ENCODE measurements at places on chromosomes 6 and 20.

GRCh38 chr6:34362909-34363680 is 29.4 kb downstream of the NUDT3 start:
- no peak for DNase-seq

GRCh38 chr6:132202574-132202973 is 198.7 kb downstream of the MOXD1 start:
- no peak for DNase-seq

- DNase-seq: no peak
These were observed 195.8 kb upstream of the ARG1 start for GRCh38 chr6:131377112-131377705.

- no peak for DNase-seq
These were observed 154.9 kb upstream of the CARMIL1 start for GRCh38 chr6:25124216-25124715.

DNA sequence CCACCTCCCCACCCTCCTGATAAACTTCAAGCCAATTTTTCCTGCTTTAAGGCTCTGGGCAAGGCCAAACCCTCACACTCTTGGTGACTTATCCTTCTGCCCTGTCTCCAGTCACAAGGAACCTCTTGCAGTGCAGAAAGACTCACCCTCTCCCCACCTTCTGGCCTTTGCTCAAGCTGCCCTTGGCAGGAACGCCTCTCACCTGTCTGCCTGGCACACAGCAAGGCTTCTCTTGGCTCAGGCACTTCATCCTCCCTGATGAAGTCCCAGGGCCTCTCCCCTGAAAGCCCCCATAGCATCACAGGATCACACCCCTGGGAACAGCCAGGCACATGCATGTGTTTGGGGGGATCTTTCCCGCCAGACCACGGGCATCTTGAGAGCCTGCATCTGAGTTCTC is 68.8 kb upstream of the NNAT start:
- no peak for DNase-seq

GRCh38 chr20:63449025-63449424 is 23.4 kb downstream of the KCNQ2 start:
- no peak for DNase-seq

GRCh38 chr6:37801605-37801940 is 18.0 kb upstream of the ZFAND3 start:
- no peak for DNase-seq

DNA sequence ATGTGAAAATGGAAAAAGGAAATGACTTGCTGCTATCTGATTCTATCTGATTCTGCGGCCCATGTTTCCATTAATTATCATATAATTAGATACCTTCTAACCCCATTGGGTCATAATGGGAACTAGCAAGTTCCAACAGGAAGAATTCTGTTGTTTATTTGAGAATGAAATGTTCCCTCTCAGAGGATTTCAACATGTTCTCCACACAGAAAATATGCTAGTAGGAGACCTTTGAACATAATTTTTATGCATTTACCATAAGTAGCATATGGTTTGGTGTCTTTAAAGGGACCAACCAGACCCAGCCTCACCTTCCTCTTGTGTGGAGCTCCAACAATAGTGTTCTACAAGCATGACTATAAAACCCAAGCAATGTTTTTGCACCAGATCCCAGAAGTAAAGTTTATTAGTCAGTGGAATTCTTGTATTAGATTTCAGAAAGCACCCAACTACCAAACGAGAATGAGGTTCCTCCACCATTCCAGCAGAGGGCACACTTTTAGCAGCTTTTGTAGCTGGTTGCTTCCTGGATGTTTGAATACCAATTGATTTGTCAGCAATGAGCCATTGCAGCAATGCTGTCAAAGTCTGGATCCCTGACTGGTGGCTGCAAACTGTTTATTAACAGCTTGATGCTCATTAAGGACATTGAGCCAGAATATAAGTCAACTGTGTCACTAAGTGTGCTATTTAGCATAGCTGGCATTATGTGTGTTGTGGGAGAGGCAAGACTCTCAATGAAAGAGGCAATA is 143.6 kb upstream of the GJE1 start:
- no peak for DNase-seq

GRCh38 chr6:29626948-29627754 is 5.8 kb downstream of the GABBR1 start:
- no peak for DNase-seq

GRCh38 chr6:109103942-109104341 is 8.6 kb downstream of the CEP57L1 start:
- DNase-seq: no peak

DNA sequence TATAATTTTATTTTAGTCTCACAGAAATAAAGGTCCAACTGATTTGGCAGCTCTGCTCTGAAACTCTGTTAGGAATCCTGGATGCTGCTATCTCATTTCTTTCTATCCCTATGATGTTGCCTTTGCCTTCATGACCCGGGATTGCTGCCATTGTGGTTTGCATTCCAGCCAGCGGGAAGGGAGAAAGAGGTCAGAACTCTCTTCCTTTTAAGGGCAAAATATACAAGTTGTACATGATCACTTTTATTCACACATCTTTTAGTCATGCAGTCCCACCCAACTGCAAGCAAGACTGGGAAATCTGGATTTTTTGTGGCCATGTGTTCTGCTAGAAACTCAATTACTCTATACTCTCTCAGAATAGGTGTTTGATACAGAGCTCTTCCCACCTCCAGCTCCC is 263.1 kb upstream of the ZFP64 start:
- no peak for DNase-seq

GRCh38 chr20:7798176-7798575 is 142.1 kb downstream of the HAO1 start:
- no peak for DNase-seq

Measured in NCI-H1092 (cell line).